ENCODE measurements at places on chromosomes 13 and 19.

DNA sequence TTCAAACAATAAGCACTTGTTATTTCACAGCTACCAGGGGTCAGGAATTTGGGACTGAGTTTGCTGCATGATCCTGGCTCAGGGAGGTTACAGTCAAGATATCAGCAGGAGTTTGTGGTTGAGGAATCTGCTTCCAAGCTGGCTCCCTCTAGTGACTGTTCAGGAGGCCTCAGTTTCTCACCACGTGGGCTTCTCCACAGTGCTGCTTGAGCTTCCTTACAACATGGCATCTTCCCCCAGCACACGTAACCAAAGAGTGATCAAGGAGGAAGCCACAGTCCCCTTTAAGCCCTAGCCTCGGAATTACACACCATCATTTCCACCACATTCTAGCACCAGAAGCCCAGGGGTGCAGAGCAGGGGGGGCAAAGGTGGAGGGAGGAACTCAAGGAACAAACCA is 28.8 kb downstream of the CELF5 start:
- no peak for DNase-seq

DNA sequence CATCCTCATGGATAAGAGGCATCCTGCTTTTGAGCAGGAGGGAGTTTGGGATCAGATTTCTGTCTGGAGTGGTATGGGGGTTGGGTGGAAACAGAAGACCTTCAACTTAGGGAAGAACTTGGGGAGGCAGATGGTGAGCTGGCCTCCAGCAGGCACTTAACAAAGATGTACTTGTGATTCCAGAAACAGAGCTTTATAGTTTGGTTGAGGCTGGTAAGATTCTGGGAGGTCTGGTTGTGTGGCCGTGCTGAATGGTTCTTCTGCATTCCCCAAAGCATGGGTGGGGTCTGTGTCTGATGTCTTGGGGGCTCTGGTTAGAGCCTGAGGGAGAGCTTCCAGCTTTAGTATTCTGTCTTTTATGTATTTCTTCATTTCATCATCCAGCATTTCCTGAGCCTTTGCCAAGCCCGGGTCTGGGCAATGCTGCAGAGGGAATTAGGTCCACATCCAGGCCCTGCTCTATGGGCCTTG is 4.8 kb downstream of the MEGF8 start:
- DNase-seq = no peak

- DNase-seq = no peak
Observed at GRCh38 chr13:71879129-71879535, 12.1 kb upstream of the DACH1 start.

DNA sequence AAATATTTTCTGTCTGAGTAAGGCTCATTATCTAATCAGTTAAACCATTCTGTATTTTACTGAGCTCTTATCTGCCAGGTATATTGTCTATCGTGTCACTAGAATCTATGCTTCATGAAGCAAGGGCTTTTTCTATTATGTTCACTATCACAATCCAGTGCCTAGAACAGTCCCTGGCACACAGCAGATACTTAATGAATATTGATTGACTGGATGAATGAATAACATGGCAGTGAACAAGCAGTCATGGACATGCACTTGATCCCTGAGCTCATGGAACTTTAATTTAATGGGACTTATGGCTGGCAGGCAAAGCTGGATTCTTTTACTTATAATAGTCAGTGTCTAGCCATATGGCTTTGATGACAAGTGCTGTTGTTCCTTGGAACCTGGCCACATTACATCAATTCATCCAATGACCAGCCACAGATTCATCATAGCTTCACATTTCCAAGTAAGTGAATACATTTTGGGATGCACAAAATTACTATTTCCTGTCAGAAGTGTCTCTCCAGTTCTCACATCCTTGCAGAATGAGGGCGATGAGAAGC is 214.8 kb downstream of the COG6 start:
- no peak for DNase-seq

DNA sequence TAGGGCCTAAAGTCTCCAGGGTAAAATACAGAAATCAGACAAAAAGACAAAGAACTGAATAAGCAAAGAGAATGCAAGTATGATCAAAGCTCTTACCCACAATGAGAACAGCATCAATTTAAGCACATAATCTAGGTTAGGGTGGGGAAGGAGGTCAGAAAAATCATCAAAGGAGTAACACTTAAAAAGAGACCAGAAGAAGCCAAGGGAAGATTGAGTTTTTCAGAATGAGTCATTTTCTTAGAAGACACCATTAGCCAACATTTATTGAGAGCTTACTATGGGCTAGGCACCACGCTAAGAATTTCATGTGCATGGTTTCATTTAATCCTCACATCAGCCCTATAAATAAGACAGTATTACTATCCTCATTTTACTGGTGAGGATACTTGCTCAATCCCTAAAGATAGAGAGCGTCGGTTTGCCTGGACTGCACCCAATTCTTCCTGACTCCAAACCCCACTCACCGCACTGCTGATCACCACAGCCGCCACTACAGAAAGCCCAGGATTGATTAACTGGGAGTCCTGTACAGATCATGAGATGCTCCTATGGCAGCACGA is 1.7 kb upstream of the SHISA2 start:
- no peak for DNase-seq

GRCh38 chr13:111929036-111929616 is 137.8 kb upstream of the SOX1 start:
- no peak for DNase-seq

DNA sequence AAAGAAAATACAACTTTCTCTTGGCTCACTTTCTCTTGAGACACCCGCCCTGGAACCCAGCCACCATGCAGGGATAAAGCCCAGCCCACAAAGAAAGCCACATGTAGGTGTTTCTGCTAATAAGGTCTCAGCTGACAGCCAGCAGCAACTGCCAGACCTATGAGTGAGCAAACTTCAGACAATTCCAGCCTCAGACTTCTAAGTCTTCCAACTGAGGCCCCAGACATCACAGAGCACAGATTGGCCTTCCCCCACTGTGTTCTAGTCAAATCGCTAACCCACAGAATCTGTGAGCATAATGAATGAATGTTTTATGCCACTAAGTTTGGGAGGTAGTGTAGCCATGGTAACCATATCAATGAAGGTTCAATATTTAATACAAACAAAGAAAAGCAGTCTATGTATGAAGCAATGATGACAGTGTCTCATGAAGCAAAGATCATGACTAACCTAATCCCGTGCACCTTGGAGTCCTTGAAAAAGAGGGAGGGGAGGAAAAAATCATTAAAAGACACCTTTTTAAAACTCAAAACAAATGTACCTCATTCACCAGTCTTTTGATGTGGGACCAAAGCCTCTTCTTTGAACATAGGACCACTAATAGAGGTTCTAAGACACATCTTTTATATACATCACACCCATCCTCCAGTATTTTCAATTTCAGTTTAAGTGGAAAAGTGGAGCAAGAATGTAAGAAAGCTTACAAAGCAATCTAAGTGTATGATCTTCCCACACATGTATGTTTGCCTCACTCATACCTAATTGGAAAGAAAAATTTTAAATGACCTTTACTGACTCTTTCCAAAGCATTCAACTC is 6.2 kb downstream of the MRPS31 start:
- no peak for DNase-seq

DNA sequence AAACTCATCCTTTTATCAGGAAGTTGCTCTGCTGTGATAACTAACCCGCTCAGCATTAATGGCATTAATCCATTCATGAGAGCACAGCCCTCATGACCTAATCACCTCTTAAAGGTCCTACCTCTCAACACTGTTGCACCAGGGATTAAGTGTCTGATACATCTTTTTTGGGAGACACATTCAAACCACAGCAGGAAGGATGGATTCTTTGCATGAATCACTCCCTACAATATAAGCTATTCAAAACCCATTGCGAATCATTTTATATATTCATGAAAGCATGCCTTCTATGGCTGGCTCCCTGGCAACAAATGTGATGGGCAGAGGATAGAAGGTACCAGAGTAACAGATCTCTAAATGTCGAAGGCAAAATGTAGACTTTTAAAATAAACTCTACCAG is 27.6 kb downstream of the ARL11 start:
- no peak for DNase-seq
